ENCODE measurements at places on chromosomes 16 and 17. TPM values are rescaled to one million over a fixed set of nuclear protein-coding genes. Genes with fewer than 3 reads are reported as not detected.

The STUB1 gene
- total RNA-seq: 139 TPM

The SOST gene
- total RNA-seq: not detected

The SMTNL2 gene
- total RNA-seq: not detected

The PLLP gene
- total RNA-seq: 1.9 TPM

The SLC6A2 gene
- not detected for total RNA-seq

The MYH10 gene
- total RNA-seq: 171 TPM

The OR1A1 gene
- not detected for total RNA-seq

The TEX19 gene
- not detected for total RNA-seq

The TBX6 gene
- under 0.01 TPM for total RNA-seq
